ENCODE measurements at places on chromosomes 12 and 14.

DNA sequence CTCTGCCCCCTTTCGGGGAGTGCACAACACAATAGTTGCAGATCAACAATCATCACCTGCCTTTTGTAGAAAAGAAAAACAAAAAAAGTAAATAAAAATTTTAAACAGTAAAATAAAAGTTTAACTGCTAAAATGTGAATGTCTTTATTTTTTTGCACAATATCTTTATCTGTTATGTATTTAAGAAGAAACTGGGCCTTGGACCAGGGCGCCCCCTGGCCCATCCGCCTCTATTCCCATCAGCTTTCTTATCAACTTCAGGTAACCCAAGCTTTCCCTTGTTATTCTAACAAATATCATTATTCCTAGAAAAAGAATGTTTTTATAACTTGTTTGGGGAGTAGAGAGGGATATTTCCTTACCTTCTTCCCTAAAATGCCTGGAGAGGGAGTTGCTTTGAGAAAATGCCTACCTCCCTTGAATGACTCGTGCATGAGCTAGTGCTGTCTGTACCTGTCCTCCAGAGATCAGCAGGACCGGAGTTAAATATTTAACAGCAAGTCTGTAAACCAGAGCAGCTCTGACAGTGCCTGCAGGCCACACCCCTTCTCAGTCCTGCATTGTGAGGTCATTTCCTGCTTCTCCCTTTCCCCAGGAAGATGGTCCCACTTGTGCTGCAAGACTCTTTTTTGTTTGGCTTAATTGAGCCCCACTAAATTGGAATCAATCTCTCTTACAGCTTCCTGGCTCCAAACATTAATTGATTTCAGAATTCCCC lies 192.8 kb upstream of the RGS6 start:
- peak; percentile 46 for DNase-seq

DNA sequence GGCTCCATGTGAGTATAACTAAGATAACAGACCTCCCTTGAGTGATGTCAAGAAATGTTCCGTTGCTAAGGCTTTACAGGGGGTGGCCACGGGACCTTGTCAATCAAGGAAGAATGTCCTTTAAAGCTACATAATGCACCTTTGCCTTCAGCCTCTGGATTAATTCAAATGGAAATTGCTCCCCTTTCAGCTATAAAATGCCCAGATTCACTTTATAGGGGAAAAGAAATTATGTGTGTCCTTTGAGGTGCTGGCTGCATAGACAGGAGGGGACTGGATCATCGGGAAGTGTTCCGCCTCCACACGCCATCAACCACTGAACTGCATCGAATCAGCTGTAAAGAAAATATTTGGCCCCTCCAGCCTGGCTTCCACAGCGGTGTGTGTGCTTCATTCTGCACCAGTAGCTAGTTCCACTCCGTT lies 415.4 kb downstream of the DPF3 start:
- no peak for DNase-seq

- no peak for DNase-seq
Observed at GRCh38 chr12:85281636-85282312, 1.8 kb downstream of the ALX1 start.

- DNase-seq = peak; percentile 86
Observed at GRCh38 chr14:73591690-73592449, at the start of gene ACOT4. TSS of gene ACOT4 (plus strand) at chr14:73591873. CDS start at chr14:73591960, 87 bp downstream.

All from Karpas-422 (cell line).